Naive thymus-derived CD4-positive, alpha-beta T cell (primary cell): ENCODE measurements at places on chromosomes 4 and X. TPM values are rescaled to one million over a fixed set of nuclear protein-coding genes. Genes with fewer than 3 reads are reported as not detected.

DNA sequence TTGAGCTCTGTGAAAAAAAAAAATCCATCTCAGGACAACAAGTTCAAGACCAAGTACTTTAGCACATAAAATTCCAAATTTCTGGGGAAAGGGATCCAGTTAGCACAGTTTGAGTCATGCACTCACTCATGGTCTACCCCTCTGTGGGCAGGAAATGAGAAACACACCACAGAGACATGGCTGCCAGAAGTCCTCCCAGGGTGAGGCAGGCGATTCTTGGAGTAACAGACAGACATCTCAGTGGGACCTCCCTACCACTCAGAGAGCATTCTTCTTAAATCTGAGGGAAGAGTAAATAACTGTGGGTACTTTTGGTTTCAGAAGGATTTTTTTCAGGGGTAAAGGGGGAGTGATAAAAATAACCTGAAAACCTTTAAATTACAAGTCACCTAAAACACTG, 14.1 kb downstream of the CXCL1 start:
- no peak overlapping the region for H3K27ac ChIP-seq
- no peaks in the 10 kb centered on the region for H3K36me3 ChIP-seq
- no peak overlapping the region for H3K4me3 ChIP-seq
- no peak for DNase-seq
- H3K4me1 ChIP-seq, result no peaks in the 10 kb centered on the region

The ARHGEF6 gene
- 81.5 TPM for total RNA-seq

DNA sequence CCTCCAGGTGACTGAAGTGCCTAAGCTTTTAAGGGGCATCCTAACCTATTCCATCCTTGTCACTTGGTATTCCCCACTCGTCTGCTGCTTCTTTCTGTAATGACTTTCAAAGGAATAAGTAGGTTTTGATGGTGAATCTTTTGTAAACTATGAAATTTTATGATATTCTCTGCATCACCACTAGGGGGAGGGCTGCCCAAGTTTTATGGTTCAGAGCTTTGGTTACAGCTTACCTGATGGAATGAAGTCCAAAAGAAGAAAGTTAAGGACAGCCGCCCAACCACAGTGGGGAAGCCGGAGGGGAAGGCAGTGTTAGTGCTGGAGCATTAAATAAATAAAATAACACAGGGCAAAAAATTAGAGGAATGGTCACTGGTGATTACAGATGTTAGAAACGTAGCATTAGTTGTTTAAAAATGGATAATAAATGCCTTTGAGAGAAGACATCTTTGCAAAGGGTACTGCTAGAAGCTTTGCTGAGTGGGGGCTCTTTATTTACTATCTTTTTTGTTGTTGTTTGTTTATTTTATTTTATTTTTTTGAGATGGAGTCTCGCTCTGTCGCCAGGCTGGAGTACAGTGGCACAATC, 204.9 kb downstream of the GBA3 start:
- no peak for DNase-seq
- no peaks in the 10 kb centered on the region for H3K4me1 ChIP-seq
- no peak overlapping the region for H3K4me3 ChIP-seq
- H3K27me3 ChIP-seq, result no peaks in the 10 kb centered on the region

- H3K4me3 ChIP-seq, result no peak overlapping the region
- no peaks in the 10 kb centered on the region for H3K4me1 ChIP-seq
- H3K27me3 ChIP-seq, result no peaks in the 10 kb centered on the region
- H3K36me3 ChIP-seq, result no peaks in the 10 kb centered on the region
- no peak overlapping the region for H3K27ac ChIP-seq
- no peak for DNase-seq
Measured at GRCh38 chrX:112798736-112799135, 41.9 kb downstream of the AMOT start.

The SOX3 gene
- total RNA-seq, result not detected

GRCh38 chrX:68203646-68204045, 229.6 kb downstream of the OPHN1 start:
- no peak overlapping the region for H3K4me3 ChIP-seq
- no peaks in the 10 kb centered on the region for H3K4me1 ChIP-seq
- no peaks in the 10 kb centered on the region for H3K36me3 ChIP-seq
- DNase-seq, result no peak
- H3K27ac ChIP-seq, result no peak overlapping the region

The PRPS1 gene
- 60.1 TPM for total RNA-seq

DNA sequence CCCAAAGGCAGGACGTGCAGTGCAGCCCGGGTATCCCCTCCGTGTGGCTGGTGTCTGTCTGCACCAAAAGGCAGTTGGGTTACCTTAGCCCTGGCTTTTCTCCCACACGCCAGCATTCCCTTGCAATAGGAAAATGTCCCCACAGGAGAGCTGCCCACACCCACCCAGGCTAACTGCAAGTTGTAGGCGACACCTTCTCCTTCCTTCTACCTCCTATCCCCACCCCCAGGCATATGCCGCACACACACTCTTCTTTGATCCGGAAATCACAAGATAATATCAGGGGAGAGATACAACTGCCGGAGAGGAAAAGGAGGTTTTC, 444 bp upstream of the APBB2 start:
- peaks cover 4% of the 10 kb centered on the region for H3K27me3 ChIP-seq
- H3K36me3 ChIP-seq, result no peaks in the 10 kb centered on the region
- no peaks in the 10 kb centered on the region for H3K4me1 ChIP-seq
- no peak overlapping the region for H3K4me3 ChIP-seq
- no peak for DNase-seq
- H3K27ac ChIP-seq, result no peak overlapping the region

- H3K4me1 ChIP-seq, result no peaks in the 10 kb centered on the region
- H3K27ac ChIP-seq, result no peak overlapping the region
- H3K36me3 ChIP-seq, result no peaks in the 10 kb centered on the region
Measured at GRCh38 chr4:126058596-126058995, 743.8 kb downstream of the FAT4 start.

DNA sequence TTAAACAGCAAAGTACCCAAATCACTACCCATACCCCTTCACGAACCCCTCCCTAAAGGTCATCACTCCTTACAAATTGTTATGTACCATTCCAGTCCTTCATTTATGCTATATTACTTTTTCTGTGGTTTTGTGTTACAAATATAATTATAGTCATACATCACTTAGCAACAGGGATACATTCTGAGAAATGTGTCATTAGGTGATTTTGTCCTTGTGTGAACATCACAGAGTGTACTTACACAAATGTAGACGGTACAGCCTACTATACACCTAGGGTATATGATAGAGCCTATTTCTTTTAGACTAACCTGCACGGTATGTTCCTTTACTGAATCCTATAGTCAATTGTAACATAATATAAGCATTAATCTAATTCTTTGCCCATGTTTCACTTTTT, 61.9 kb downstream of the ASB9 start:
- H3K36me3 ChIP-seq, result no peaks in the 10 kb centered on the region
- no peak overlapping the region for H3K27ac ChIP-seq
- DNase-seq, result no peak
- H3K27me3 ChIP-seq, result no peaks in the 10 kb centered on the region
- no peak overlapping the region for H3K4me3 ChIP-seq
- H3K4me1 ChIP-seq, result peaks cover 10% of the 10 kb centered on the region

GRCh38 chrX:154325541-154325940, 29.9 kb downstream of the TKTL1 start:
- DNase-seq, result no peak
- H3K4me1 ChIP-seq, result peaks cover 46% of the 10 kb centered on the region
- H3K27me3 ChIP-seq, result no peaks in the 10 kb centered on the region
- H3K36me3 ChIP-seq, result no peaks in the 10 kb centered on the region

- no peak for DNase-seq
- H3K27ac ChIP-seq, result no peak overlapping the region
- H3K36me3 ChIP-seq, result no peaks in the 10 kb centered on the region
- H3K4me3 ChIP-seq, result no peak overlapping the region
Measured at GRCh38 chr4:155008389-155008788, 200.0 kb upstream of the NPY2R start.

- no peak overlapping the region for H3K27ac ChIP-seq
- DNase-seq, result peak; percentile 34
- H3K4me1 ChIP-seq, result no peaks in the 10 kb centered on the region
- no peak overlapping the region for H3K4me3 ChIP-seq
- H3K36me3 ChIP-seq, result peaks cover 4% of the 10 kb centered on the region
Measured at GRCh38 chr4:118772081-118772766, 63.7 kb downstream of the SEC24D start.

DNA sequence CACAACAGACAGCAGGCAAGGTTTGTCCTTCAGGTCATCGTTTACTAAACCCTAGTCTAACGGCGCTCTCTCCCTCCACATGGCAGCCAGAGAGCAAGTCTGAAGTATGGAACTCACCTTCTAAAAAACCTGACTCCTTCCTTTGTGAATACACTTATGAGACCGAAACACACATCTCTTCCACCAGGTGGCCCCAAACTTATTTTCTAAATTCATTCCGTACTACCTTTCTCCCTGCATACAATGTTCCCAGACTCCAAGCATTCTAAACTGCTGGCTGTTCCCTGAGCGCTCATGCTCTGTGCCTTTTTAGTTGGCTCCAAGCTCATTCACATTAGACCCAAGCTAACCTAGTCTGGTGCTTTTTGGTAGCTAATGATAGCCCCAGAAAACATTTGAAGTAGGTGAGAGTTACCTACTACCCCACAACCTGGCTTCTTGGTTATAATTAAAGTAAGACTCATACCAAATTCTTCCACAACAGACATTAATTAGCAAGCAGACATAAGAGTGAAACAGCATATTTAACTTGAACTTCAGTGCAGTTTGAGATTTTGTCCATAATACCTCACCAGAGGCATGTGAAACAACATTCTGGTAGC, 67.6 kb upstream of the DCLK2 start:
- H3K36me3 ChIP-seq, result no peaks in the 10 kb centered on the region
- no peaks in the 10 kb centered on the region for H3K27me3 ChIP-seq
- no peaks in the 10 kb centered on the region for H3K4me1 ChIP-seq
- H3K4me3 ChIP-seq, result no peak overlapping the region

DNA sequence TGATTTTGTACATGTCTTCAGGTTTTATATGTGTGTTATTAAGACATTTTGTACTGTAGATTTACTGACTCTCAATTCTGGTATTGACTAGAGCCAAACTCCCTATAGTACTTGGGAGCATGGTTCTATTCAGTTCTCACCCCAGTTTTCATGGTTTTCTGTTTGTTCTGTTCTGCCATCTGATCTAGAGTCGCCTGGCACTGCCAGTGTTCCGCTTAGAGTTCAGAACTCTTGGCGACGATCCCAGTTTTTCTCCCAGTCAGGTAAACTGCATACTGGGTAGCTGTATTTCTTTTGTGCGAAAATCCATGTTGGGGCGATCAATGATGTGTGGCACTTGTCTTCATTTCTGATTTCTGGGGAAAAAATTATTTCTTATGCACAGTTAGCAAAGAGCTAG, 78.0 kb downstream of the PHOX2B start:
- H3K36me3 ChIP-seq, result no peaks in the 10 kb centered on the region
- H3K4me1 ChIP-seq, result no peaks in the 10 kb centered on the region
- DNase-seq, result no peak
- H3K27ac ChIP-seq, result no peak overlapping the region
- no peak overlapping the region for H3K4me3 ChIP-seq

DNA sequence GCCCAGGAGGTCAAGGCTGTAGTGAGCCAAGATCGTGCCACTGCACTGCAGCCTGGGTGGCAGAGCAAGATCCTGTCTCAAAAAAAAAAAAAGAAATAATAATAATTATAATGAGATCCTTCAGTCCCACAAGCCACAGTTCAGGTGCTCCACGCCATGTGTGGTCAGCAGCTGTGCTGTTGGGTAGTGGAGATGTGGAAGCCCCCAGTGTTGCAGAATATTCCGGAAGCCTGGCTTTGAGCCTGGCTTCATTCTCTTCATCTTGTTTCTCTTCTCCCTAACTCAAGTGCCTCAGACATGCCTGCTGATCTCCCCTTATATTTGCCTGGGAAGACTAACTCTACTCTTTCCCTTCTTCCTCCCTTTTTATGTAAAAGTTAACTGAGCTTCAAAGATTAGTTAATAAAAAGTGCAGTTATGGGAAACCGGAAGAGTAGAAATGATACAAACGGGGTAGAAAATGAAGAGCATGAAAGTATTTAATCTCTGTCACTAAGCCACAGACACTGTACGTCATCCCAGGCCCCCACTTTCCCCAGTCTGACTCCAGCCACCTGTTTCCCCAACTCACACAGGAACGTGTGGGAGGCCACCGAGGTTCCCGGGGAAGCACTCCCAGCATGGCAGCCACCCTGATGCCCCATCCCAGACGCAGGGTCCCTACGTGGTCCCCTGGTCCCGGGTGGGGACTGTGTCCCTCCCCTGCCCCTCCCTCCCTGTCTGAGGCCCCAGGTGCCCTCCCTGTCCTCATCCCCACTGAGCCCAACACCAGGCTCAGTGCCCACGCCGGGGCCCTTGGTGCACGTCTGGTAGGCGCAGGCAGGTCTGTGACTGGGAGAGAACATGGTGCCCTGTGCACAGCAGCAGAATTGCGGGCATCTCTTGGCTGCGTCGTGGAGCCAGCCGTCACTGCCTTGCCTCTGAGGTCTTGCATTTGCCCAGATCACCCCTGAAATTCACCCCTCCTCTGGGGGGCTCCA, 24.0 kb downstream of the PCGF3 start:
- DNase-seq, result no peak
- H3K4me3 ChIP-seq, result no peak overlapping the region
- peaks cover 37% of the 10 kb centered on the region for H3K36me3 ChIP-seq

The MFAP3L gene
- 1.1 TPM for total RNA-seq

- H3K27ac ChIP-seq, result peak overlapping the region; percentile 93
- peak; percentile 26 for DNase-seq
- H3K36me3 ChIP-seq, result peaks cover 10% of the 10 kb centered on the region
- H3K27me3 ChIP-seq, result no peaks in the 10 kb centered on the region
- H3K4me3 ChIP-seq, result peak overlapping the region; percentile 99
- peaks cover 5% of the 10 kb centered on the region for H3K4me1 ChIP-seq
Measured at GRCh38 chr4:128810331-128810870, 901 bp downstream of the JADE1 start.

DNA sequence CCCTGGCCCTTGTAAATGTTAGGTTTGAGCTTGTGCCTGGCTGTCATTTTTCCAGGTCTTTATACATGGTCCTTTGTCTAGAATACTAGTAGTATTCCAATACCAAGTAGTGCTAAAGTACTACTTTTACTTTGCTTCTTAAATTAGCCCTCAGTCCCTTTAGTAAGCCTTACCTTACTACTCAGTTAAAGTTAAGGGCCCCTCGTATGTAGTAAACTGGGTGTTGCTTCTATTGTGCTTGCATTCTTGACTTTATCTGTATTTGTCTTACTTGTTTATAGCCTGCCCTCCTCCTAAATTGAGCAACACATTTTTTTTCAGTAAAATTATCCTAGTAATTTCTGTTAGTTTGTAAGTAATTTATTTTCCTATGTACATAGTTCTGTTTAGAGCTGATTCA, 25.2 kb downstream of the CLCN3 start:
- H3K36me3 ChIP-seq, result no peaks in the 10 kb centered on the region
- H3K4me3 ChIP-seq, result no peak overlapping the region
- H3K27ac ChIP-seq, result no peak overlapping the region
- no peaks in the 10 kb centered on the region for H3K4me1 ChIP-seq
- DNase-seq, result no peak
- no peaks in the 10 kb centered on the region for H3K27me3 ChIP-seq

DNA sequence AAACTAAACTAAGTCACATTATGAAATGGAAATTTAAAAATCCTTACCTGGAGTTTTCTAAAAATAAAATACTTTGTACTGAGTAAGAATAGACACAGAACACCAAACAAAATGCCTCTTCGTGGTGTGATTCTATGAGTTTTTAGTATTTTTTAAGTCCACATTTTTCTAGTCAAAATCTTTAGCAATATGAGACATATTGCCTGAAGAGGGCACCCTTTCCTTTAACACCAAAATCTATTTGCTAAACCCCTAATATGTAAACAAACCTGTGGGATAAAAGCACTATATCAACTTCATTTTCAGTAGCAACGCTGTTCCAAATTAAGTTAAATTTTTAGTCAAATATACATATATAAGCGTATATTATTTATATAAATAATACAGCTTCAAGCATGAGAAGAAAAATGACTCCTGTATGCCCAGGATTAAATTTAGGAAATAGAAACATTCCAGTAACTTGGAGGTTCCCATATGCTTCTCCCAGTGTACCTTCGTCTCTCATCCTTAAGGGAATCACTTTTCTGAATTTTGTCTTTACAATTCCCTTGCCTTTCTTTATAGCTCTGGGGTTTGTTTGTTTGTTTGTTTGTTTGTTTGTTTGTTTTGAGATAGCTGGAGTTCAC, 23.0 kb upstream of the PGM2 start:
- H3K27me3 ChIP-seq, result no peaks in the 10 kb centered on the region
- H3K36me3 ChIP-seq, result no peaks in the 10 kb centered on the region
